ENCODE measurements at places on chromosomes 16 and 17.

DNA sequence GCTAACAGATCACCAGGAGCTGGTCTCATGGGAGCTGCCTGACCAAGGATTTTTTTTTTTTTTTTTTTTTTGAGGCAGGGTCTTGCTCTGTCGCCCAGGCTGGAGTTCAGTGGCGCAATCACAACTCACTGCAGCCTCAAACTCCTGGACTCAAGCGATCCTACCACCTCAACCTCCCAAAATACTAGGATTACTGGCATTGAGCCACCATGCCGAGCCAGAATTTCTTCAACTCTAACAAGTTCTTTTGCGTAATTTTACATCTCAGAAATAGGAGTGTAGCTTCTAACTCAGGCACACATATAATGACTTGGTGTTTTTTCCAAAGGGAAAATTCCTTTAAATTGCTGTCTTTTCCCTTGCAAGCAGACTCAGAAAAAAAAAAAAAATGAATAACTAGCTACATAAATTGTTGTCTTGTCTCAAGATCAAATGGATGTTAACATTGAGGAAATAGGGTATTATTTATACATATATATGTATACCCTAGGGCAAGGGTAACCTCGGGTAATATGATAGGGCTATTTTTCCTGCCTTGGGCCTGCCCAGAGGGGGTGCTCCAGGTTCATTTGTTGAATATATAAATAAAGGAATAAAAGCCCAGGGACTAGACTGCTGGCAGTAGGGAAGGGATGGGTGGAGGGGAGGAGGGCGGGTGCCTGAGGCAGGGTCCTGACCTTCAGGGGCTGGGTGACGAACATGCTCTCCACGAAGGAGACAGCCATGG lies 42.8 kb upstream of the GCSH start:
- DNase-seq, result no peak

DNA sequence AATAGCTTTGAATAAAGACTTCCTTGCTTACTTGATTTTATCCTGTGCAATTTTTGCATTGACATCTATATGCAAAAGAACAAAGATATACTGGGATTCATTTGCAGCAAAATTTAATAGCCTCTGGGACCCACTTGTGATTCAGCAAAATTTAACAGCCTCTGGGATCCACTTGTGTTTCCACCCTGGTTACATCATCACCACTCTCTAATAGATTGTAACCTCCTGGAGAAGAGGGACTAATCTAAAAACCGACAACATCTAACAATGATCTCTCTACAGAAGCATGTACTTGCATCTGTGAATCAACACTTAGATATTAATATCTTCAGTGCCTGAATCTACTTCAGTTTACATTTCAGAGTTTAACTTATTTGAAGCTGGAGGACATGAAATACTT lies 202.0 kb upstream of the CPHXL start:
- DNase-seq, result no peak

DNA sequence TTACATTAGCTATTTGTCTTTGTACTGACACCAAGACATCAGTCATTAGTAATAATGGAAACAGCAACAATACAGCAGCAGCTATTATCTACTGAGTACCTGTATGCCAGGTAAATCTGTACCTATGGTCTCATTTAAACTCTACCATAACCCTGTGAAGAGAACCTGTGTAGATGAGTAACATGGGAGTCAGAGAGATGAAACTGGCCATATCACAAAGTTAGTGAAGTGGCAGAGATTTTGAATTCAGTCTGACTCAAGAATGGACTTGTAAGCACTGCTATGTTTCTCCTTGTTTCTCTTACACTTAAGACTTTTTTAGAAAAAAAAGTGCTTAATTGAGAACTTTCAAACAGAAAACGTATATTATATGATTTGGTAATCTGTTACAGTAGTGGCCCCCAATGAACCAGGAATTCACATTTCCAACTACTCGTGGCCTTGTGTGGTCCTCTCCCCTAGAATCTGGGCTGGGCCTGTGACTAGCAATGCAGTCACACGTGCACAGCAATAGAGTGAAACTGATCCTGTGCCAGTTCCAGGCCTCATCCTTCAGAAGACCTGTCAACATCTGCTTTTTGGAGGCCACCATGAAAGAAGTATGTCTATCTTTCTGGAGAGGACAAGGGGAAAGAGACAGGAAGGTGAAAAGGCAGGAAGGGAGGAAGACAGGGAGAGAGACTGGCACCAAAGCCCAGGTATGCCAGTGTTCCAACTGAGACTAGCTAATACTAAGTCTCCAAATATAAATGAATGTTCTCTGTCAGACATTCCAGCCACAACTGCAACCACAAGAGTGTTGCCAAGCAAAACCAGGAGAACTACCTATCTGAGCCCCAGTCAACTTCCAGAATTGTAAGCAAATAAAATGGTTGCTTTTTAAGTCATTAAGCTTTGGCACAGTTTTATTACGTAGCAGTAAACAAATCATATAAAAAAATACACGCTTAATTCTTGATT lies 12.0 kb downstream of the CRLF3 start:
- no peak for DNase-seq

DNA sequence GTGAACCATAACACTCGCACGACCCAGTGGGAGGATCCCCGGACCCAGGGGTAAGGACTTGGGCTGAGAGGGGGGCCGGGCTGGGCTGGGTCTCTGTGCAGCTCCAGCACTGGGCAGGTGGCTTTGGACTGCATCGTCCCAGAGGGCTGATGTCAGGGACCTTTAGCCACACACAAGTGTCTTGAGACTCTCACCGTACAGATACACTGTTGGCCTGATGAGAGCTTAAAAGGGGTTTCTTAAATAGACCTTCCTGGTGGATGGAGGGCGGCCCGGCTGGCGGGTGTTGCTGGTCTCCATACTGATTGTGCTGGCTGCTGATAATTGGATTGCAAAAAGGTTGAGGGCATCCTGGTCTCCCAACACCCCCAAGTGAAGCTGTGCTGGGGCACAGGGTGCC lies 21.7 kb upstream of the CLEC18A start:
- DNase-seq, result no peak

DNA sequence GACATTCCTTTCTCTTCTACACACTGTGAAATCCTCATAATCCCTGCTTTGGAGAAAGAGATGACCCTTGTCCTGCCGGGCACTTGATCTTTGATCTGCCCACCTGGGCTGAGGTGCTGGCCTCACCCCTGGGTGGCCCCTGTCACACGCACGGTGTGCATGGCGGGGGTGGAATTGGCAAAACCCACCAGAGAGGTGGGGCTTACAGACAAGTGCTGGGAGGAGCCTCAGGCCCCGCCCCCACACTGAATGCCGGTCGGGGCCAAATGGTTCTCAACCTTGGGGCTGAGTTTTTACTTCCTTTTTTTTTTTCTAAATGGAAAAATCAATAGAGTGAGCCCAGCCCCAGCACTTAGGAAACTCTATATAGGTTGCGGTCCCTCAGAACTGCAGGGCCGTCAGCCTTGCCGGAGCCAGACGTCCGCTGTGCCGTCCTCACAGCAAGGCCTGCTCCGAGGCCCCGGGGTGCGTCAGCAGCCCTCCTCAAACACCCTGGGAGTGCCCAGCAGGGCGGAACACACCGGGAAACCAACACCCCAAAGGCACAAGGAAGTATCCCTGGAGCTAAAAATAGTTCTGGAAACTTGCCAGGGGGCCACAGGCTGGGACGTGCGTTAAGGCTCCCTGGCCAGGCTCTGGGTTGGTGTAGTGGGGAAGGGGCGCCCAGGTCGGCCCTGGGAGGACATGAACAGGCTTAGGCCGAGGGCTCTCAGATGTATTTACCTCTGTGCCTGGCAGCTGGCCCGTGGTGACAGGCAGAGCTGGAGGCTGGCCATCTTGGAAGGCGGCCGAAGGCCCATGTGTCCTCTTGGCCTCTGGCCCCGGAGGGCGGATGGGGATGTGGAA lies 11.0 kb downstream of the GPRC5C start:
- DNase-seq, result no peak

DNA sequence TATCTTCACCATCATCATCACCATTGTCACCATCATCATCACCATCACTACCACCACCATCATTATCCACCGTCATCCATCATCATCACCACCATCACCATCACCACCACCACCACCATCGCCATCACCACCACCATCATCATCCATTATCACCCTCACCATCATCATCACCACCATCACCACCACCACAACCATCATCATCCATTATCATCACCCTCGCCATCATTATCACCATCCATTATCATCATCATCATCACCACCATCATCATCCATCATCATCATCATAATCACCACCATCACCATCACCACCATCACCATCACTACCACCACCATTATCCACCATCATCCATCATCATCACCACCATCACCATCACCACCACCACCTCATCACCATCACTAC lies 95.6 kb downstream of the C16orf95 start:
- no peak for DNase-seq

GRCh38 chr17:50276588-50277356 lies 2.5 kb downstream of the TMEM92 start:
- DNase-seq, result no peak

DNA sequence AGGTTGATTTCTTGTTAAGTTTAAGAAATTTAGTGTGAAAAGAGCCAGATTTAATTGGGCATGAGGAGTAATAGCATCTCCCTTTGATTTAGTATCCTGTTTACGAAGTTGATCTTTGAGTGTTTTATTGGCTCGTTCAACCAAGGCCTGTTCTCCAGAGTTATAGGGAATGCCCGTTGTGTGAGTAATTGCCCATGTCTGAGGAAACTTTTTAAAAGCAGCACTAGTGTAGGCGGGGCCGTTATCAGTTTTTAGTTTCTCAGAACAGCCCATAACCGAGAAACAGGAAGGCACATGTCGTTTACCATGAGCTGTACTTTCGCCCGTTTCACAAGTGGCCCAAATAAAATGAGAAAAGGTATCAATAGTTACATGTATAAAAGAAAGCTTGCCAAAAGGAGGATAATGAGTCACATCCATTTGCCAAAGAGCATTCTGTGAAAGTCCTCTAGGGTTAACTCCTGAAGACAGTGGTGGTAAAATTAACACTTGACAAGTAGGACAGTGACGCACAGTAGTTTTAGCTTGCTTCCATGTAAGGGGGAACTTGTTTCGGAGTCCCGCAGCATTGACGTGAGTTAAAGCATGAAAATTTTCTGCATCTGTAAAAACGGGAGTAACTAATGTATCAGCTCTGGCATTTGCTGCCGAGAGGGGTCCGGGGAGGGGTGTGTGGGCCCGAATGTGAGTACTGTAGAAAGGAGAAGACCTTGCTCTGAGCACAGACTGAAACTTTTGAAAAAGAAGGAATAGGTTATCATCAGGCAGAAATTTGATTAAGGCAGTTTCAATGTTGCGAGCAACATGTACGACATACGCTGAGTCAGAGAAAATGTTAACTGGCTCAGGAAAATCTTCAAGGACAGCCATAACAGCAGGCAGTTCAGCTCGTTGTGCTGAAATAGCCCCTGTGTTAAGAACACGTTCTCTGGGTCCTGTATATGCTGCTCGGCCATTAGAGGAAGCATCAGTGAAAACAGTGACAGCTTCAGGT lies 18.5 kb upstream of the KCTD5 start:
- DNase-seq, result peak; percentile 49

DNA sequence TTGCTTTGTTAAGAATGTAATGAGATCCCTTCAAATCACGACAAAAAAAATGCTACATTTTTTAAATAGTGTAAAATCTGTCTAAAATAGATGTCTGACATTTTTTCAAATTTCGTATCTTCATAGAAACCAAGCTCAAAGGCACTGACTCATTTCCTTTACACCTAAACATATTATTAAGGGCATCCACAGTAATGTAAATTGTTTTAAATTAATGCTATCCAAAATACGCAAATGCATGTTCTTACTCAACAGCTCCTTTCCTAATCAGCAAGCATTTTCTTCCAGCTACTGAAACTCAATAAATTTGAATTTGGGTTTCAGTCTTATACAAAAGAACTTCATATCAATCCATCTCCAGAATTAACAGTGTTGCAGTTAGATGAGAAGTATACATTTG lies 4.3 kb downstream of the C16orf87 start:
- DNase-seq, result no peak

- DNase-seq, result no peak
Measured at GRCh38 chr17:63517825-63518534, 5.2 kb upstream of the KCNH6 start.

- peak; percentile 50 for DNase-seq
Measured at GRCh38 chr16:727291-727977, 528 bp downstream of the HAGHL start.

DNA sequence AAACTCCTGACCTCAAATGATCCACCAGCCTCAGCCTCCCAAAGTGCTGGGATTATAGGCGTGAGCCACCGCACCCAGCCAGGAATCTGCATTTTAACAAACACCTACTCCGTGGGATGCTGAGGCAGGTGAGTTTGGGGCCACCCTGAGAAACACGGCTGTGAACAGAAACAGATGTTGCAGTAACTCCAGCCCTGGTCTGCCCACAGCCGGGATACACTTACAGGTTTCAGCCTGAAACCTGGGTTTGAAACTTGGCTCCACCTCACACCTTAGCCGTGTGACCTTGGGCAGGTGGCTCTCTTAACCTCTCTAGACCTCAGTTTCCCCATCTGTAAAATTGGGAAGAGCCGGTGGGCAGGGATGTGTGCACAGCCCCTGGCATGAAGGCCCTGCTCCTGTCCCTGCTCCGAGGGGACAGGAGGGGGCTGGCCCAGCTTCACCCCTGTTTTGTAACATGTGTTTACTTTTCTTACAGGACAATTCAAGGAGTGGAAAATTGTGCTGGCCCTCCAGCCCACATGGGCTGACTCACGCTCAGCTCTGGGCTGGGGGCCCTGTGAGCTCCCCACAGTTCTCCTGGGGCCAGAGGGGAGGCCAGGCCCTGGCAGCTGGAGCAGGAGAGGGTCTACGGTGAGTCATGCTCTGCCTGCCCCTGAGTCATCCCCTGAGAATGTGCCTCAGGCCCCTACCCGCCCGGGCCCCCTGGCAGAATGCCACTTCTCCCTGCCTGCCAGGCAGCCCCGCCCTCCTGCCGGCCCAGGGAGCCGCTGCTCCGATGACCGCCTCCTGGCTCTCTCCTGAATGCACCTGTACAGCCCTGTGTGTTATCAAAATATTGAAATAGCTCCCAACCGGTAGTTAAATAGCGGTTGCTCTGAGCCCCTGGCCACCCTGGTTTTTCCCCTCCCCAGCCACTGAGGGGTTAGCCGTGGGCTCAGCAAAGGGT lies 7.7 kb upstream of the PPL start:
- no peak for DNase-seq

DNA sequence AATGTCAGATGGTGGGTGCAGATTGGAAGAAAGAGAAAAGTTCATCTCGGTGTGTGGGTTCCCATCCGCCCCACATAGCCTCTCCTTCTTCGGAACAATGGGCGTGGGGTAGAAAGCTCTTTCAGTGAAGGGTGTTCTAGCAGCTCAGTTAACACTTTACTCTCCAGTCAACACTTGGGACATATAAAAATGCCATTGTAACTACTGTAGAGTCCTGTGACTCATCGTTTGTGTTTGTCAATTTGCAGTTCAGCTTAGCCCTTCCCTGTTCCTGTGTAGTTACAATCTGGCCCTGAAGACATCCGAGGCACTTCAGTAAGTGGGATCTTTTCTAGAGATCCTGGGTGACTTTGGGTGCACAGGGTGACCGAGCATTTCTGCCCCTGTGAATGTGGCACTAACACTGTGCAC lies 11.5 kb upstream of the CLEC18C start:
- DNase-seq, result no peak

- DNase-seq, result no peak
Measured at GRCh38 chr17:50883850-50884438, 17.8 kb upstream of the TOB1 start.
